ENCODE measurements at places on chromosomes 6 and 20. TPM values are rescaled to one million over a fixed set of nuclear protein-coding genes. Genes with fewer than 3 reads are reported as not detected.

Gene OTOR
- not detected for total RNA-seq

Gene FERMT1
- total RNA-seq: 0.38 TPM

Gene GPX5
- total RNA-seq: not detected

Gene ADAM33
- 0.16 TPM for total RNA-seq

Gene OR2J3
- not detected for total RNA-seq

Gene TAAR5
- total RNA-seq: not detected

Gene POU3F2
- not detected for total RNA-seq

Gene PRDM13
- not detected for total RNA-seq

Gene CCN6
- total RNA-seq: not detected

Gene MACROD2
- total RNA-seq: 1.3 TPM

Gene PRICKLE4
- 2.3 TPM for total RNA-seq

Gene FAM162B
- 0.16 TPM for total RNA-seq

Gene POLR1H
- 26.9 TPM for total RNA-seq

Data from bladder microvascular endothelial cell (primary cell).